ENCODE measurements at places on chromosomes 1 and 21.

DNA sequence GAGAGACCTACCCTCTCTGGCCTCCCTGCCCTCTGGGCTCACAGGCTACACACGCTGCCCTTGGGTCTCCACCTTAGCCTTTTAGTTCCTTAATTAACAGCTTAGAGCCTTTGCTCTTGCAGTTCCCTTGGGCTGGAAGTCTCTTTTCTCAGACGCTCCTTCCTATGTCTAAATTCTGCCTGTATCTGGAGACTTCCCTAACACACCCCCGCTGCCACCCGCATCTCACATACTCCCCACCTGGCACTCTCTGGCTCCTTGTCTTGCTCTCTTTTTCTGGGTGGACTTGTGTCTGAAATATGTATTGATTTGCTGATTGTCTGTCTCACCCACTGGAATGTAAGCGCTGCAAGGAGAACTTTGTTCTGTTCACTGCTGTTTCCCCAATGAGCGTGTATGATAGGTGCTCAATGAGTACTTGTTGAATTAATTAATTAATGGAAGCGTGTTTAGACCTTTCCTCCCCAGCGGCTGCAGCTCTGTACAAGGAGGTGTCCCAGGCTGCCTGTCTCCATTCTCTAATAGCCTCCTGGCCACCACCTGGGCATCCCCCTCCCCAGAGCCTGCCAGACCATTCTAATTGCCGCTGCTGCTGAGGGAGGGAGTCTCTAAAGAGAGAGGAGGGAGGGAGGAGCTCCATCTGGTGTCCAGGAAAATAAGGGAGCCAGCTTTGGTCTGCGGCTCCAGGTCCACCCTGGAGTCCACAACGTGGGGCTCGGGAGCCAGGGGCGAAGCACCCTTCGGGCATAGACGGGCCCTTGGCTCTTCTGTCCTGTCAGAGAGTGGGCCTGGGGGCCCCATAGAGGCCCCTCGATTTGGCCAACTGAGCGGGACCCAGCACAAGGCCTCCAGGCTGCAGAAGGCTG, 95.4 kb downstream of the RNF220 start:
- DNase-seq, result no peak

DNA sequence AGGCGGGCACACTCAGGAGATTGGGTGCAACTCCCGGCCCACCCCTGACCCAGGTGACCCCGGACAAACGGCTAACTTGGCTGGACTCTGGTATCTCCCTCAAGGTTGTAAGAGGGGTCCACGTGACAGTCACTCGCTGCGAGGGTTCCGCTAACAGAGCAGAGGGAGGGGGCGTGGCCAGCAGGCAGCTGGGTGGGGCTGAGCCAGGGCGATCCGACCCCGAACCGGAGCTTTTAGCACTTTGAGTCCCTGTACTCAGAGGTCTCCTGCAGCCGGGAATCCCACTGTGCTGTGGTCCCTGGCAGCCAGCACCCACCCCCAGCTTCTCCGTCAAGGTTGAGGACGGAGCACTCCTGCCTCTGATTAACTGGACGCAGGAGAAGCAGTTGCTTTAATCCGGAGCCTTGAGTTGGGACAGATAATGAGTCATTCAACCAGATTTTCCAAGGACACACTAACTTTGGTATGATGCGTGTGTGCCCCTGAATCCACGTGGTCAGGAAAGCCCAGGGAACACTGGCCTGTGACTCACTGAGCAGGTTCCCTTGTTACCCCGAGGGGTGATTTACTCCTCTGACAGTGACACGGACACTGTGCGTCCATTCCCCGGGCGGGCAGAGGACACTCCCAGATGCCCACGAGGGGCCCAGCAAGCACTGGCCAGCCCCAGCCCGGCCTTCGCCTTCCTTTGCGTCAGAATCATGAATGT, 16.8 kb downstream of the TRPM2 start:
- no peak for DNase-seq

GRCh38 chr1:183568176-183569021, 21.9 kb downstream of the NCF2 start:
- no peak for DNase-seq

- no peak for DNase-seq
These were observed 54.3 kb upstream of the C1orf198 start for GRCh38 chr1:230922620-230923019.

DNA sequence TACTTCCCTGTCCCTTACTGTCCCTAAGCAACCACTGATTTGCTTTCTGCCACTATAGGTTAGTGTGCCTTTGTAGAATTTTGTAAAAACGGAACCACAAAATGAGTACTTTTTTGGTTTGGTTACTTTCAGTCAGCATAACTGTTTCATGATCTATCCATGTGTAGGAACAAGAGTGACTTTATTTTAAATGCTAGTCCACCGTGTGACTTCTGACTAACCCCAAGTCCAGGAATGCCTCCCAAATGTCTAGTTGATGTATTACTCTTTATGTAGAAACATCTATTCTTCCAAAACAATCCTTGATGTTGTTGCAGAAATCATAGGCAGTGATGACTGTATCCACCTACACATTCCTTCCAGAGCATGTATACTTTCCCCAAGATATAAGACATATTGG, 21.3 kb downstream of the ATPAF1 start:
- no peak for DNase-seq

Measured in NCI-H510A (cell line).